ENCODE measurements at places on chromosomes 7 and 10.

DNA sequence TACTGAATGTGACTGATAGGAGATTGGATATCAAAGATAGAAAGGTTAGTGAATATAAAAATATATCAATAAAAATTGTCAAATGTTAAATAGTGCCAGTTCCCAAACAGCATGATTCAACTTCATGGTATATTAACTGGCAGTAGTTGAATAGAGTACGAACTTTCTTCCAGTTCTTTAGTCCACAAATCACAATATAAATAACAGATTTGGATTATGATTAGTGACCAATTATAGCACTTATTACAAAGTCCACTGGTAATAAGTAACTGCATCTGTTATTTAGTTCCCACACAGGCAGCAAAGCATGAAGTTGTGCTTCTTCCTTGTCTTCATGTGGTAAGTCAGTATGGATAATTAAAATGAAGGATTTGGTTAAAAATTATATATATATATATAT is 243.0 kb upstream of the VWC2 start:
- no peak for DNase-seq

- peak; percentile 34 for DNase-seq
These were observed 65.8 kb downstream of the STK17A start for GRCh38 chr7:43648473-43649406.

GRCh38 chr7:47897831-47898230 is 50.4 kb downstream of the PKD1L1 start:
- DNase-seq: no peak

- DNase-seq: no peak
These were observed 180.7 kb upstream of the PFKP start for GRCh38 chr10:2886662-2887061.

DNA sequence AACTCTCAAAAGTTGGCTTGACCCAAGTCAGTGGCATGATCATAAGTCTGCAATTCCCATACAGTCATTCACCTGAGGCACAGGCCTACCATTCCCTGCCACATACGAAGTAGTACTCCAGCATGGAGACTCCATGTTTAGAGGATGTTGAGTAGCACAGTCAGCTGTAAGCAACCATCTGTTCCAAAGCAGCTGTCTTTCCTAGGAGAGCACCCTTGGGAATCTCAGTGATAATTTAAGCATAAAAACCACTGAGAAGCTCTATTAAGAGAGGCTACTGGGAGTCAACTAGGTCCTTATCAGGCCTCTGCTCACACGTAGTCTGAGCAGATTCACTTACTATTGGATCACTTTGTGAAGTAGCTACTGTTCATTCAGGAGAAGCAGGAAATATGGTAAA is 61.6 kb upstream of the UNC5B start:
- DNase-seq: no peak

- DNase-seq: no peak
These were observed 127.9 kb upstream of the EEPD1 start for GRCh38 chr7:36025190-36025589.

DNA sequence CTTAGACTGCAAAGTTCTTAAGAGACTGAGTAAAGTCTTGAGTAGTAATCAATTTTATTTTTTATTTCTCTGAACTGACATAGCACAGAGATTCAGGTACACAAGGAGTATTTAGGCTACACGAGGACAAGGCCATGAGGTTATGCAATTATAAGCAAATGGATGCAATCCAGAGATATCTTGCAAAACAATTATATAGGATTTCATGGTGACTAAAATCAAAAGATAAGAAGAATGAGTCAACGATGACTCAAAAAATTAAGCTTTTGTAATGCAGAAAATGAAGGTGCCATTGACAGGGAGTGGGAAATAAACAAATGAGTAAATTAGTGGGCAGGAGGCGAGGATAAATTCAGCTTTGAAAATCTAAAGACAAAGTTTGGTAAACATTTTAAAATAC is 66.7 kb upstream of the MYO3A start:
- DNase-seq: no peak

DNA sequence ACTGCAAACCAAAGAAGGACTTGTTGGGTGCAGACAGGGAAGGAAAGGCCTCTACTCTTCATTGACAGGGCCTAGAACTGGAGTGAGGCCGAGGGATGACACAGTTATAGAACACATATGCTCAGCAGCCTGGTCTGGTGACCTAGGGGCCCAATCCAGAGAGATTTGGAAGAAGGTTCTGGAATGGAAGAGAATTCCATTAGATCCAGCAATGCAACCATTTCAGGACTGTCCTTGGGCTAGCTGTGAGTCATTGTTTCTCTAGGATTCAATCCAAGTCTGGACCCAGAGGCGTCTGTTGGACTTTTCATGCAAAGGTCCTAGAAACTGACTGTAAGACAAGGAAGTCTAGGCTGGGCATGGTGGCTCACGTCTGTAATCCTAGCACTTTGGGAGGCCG is 59.2 kb downstream of the WIPF3 start:
- DNase-seq: no peak

DNA sequence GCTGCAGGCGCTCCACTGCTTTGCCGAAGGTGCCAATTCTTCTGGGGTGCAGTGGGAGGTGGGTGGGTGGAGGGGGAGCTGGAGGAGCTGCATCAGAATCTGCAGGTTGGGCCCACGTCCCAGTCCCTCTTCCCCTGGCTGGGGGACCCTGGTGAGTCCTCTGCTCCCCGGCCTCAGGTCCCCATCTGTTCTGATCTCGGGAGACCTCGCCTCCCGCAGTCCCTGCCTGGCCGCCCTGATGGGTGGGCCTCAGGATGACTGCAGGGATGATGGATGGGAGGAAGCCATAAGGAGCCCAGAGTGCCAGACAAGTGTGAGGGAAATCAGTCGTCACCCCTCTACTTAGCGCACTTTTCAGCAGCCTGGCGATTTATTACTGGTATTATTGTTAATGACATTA is 89.3 kb upstream of the PCBD1 start:
- no peak for DNase-seq

DNA sequence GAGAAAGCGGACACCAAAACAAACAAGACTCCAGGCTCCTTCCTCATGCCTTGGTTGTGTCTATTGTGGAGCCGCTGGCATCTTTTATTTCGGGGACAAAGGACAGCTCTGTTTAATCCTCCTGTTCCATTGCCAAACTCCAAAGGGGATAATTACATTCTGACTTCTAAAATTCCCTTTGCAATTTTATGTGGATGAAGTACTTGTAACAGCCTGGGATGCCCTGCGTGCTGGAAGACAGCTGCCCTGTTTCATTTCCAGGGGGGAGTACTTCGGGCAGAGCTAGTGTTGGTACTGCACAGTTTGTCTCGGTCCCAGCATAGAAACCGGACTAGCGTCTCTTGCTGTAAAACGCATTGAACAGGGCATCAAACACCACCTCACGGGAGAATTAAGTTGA is 90.9 kb downstream of the BAMBI start:
- peak; percentile 38 for DNase-seq

DNA sequence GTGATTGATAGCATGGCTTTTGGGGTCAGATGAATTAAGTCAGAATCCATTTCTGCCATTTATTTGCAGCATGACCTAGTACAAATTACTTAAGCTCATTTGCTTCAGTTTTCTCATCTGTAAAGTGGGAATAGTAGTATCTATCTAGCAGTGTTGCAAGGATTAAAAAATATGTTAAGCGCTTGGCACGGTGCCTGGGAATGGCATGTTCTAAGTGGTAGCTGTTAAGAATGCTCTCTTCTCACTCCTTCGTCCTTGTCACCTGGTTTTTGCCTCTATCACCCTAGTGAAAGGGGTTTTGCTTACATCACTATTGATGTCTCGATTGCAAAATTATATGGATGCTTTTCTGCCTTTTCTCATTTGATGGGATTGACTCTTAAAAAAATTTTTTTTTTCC is 7.4 kb downstream of the TMEM248 start:
- DNase-seq: no peak

- DNase-seq: no peak
These were observed 575.2 kb downstream of the KCNMA1 start for GRCh38 chr10:77062381-77062780.

DNA sequence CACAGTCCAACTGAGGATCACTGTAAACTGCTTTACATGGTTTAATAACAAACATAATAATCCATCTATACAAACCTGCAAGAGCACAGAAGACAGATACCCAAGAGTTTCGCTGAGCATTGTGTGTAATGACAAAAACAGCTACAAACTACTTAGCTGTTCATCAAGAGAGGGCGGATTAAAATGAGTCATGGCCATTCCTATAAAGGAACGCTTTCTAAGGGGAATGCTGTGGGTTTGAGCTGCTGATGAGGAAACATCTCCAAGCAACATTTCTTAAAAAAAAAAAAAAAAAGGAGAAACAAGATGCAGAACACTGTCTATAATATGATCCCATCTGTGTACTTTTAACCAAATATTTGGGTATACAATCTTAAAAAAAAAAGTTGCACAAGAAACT is 33.8 kb downstream of the VOPP1 start:
- DNase-seq: no peak

GRCh38 chr10:64076322-64076940 is 555.2 kb downstream of the REEP3 start:
- DNase-seq: no peak

GRCh38 chr10:53071505-53072125 is 299.0 kb upstream of the MBL2 start:
- no peak for DNase-seq

DNA sequence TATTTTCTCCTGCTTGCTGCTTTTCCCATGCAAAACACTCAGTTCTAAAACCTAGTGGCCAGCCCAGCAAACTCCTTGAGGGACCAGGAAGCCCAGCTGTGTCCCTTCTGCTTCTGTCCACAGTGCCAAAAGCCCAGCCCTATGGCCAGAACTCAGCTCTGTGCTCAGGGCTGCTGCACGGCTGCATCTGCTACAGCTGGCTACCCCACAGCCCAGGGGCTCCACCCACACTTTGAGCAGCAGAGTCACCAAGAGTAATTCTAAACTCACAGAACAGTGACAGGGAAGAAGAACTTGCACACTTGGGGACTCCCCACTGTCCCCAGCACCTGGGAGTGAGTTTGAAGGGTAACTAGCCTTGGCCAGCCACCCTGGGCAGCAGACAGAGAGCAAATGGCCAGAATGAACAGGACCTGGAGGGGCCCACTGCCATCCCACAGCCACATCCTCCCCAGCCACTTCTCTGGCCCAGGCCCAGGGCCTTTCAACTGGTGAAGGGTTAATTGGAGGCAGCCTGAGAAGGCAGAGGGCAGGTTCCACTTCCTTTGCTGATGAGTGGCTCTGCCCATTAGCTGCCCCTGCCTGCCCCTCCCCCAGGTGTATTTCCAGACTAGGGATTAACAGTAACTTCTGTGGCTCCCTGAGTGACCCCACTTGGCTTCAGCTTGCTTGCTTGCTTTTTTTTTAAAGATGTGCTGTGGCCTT is 28.1 kb upstream of the TRIM8 start:
- DNase-seq: no peak

DNA sequence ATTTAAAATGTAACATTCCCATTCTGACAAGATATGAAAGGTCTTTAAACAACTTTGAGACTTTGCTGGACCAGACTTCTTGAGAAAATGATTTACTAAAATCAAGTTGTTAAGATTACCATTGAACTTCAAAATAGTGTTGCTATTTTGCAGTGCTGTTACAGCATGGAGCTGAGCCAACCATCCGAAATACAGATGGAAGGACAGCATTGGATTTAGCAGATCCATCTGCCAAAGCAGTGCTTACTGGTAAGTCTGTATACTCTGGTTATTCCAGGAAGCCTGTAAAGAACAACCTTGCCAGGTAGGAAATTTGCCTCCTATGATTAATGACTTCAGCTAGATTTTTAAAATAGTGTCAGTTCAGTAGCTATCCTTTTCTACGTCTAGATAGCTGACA is 18.8 kb downstream of the TNKS2 start:
- DNase-seq: no peak

DNA sequence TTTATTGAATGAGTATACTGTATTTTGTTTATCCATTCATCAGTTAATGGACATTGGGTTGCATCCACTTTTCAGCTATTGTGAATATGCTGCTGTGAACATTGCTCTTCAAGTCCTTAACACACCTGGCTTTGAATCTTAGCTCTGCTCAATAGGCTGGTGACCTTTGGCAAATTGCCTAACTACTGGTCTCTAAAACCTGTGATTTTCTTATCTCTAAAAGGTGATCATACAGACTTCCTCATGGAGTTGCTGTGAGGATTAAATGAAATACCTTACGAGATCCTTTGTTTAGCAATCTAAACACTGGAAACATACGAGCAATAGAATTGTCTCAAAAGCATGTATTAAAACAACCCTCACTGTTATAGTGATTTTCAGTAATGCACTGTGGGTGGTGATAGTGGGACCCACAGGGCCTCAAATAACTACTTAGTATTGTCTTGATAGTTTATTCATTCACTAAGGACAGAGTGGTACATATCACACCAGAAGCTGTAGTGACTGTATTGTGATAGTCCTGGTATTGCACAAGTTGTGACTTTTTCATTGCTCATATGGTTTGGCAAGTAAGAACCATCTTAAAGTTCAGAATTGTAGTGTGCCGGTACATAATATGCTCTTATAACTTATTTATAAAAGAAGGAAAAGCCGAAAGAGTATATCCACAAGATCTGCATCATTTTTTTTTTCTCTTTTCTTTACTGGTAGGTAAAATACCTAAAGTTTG is 257.6 kb downstream of the EXOC4 start:
- DNase-seq: no peak

- no peak for DNase-seq
These were observed 15.8 kb upstream of the EEPD1 start for GRCh38 chr7:36137258-36137657.

DNA sequence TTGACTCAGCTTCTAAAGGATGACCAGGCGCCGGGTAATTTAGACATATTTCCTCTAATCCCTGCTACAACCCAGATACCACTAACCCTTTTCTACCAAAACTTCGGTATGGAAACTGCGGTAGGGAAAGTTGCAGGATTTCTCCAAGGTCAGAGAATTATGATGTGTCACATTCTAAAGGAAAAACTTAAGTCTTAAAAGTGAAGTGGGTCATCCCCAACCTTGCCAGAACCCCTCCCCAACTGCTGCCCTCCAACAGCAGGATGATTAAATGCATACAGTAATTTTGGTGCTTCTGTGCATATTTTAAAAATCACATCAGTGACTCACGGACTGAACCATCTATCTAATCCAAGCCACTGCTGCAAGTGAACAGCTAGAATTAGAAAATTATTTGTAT is 52.7 kb downstream of the GRB10 start:
- no peak for DNase-seq

DNA sequence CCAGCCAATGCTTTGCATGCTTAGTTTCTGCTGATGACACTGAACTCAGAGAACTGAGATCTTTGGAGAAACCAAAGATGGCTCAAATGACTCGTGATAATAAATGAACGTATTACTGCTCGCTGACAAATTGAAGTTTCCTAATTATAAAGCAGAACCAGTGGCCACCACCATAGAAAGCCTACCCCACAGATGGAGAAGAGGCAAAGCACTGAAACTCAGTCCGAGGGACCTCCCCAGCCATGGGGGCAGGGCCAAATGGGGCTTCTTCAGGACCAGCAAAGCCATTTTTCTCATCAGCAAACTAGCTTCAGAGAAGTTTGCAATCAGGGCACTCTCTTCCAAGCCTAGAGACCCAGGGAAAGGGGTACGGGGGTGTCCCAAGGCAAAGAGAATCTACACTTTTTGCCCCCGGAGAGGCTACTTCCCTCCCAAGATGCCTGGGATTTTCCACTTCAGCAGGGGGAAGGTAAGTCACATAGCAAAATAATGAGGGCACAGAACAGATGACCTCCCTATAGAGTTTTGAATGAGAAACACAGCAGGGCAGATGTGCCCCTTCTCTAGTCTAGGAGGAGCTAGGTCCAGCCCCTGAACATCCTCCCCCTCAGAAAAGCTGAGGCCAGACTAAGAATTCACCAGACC is 4.3 kb upstream of the IL6 start:
- DNase-seq: no peak

- no peak for DNase-seq
These were observed 4.9 kb upstream of the ZMIZ1 start for GRCh38 chr10:79063661-79064492.

GRCh38 chr7:108613147-108613948 is 43.7 kb downstream of the DNAJB9 start:
- DNase-seq: no peak

Measured in hippocampal formation (tissue), 2 donors.